ENCODE measurements at places on chromosomes 2 and 18.

DNA sequence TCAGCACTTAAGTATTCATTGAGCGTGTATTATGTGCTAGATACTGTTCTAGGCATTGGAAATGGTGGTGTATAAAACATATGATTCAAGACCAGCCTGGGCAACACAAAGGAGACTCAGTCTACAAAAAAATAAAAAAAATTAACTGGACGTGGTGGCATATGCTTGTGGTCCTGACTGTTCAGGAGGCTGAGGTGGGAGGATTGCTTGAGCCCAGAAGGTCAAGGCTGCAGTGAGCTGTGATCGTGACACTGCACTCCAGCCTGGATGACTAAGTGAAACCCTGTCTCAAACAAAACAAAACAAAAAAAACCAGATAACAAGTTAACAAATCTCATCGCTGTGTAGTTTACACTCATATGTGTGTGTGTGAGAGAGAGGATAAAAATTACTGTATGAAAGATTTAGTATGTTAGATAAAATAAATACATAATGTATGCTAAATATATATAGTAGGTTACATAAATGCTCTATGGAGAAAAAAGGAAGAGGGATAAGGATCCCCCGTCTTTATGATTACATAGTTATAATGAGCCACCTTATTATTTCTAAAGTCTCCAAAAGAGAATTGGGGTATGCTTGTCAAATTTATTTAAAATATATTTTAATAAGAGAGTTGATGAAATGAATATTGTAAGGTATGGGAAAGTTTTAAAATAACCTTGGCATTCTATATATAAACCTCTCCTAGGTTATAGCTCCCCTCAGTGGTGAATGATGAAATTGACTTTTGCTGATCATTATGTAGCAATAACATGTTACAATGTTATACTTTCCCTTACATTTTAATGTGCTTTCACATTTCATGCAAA is 69.2 kb downstream of the EHBP1 start:
- DNase-seq: no peak

DNA sequence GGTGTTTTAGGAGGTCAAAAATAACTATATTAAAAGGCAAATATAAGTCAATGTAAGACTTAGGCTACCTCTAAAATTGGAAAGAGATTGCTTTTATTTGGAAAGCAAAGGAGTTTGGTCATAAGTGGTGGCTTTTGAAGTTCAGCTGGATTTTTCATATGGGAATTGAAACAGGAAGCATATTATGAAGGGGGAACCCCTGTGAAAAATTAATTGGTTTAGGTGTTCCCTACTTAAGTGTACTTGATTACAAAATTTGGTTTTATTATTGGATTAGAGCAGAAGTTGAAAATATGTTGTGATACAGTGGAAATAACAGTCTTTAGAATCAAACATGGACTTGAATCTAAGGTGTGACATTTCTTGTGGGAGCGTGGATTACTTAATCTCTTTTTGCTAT is 121.4 kb upstream of the TTC27 start:
- no peak for DNase-seq

GRCh38 chr2:146246002-146246735 is 1598.7 kb upstream of the ACVR2A start:
- DNase-seq: no peak

DNA sequence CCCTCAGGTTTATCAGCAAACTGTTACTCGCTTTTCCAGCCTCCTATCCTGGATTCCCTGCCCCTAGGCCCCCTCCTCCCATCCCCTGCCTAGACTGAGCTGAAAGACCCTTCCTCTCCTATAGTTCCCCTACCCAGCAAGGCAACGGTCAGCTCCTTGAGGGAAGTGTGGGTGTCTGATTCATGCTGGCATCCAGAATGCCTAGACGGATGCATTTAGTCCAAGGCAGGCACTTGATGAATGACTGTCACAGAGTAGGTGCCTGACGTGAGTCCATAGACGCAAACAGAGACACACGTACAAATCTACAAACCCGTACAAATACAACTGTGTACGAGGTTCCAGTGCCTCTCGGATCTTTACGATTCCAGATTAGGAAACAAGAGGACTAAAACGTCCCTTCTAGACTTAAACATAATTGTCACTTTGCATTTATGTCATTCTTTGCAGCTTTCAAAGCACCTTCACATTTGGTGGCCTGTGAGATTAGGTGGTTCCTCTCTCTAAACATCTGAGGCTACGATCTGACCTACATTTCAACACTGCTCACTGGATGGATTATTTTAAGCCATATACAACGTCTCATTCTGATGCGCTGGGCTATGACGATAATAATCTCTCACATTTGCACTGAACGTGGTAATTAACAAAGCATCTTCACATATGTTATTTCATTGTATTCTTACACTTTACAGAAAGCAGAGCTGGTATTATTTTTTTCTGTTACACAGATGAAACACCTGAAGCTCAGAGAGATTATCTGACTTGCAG is 36.7 kb downstream of the DNMT3A start:
- no peak for DNase-seq

DNA sequence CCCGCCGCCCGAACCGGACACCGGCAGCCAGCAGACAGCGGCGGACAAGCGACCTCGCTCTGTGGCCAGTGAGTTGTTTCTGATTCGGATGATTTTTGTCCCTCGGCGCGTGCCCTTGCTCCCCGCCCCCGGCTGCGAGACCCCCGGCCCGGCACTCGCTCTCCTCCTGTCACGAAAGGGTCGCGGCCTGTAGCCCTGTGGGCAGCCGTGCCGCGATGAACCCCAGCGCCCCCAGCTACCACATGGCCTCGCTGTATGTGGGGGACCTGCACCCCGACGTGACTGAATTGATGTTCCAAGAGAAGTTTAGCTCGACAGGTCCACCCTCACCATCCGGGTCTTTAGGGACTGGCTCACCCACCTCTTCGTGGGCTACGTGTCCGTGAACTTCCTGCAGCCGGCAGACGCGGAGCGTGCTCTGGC is 1257.5 kb upstream of the ACVR2A start:
- DNase-seq: no peak

DNA sequence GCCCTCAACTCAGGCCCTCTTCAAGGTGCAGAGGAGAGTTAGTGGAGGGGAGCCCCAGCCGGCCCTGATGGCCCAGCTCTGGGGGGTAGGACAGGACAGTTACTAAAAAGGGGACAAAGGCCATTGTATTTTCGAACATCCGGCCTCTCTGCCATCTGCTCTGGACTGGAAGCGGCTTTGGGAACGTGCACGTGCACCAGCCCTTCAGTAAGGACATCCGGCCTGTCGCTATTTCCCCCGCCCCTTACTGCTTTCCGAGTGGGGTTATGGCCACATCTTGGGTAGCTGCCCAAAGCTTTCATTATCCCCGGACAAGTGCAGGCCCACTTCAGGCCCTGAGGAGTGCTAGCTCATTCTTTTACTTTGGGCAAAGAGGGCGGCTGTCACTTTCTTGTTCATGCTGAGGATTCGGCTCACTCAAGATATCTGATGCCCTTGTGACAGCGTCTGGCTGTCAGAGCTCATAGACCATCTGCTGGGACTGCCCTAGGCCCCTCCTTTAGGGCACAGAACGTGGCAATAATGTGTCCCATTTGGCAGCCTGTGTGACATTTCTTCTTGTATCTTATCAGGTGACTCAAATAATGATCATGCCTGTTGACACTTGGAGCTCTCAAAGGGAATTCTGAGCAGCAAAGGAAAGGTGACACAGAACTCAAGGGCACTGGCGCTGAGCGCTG is 17.5 kb downstream of the SLC4A3 start:
- no peak for DNase-seq

- no peak for DNase-seq
These were observed 271.6 kb upstream of the SESTD1 start for GRCh38 chr2:179536185-179536584.

DNA sequence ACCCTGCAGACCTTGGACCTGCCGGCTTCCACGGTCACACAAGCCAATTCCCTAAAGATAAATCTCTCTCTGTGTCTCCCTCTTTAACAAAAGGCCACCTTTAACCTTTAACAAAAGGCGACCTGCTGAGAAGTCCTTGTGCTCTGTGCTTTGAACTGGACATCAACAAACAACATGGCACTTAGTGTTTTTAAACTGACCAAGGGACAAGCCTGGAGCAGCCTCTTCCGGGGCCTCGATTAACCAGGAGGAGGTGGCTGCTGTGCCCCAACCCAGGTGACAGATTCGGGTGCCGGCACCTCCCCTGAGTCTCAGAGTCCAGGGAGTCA is 135.3 kb downstream of the RTP5 start:
- DNase-seq: no peak

DNA sequence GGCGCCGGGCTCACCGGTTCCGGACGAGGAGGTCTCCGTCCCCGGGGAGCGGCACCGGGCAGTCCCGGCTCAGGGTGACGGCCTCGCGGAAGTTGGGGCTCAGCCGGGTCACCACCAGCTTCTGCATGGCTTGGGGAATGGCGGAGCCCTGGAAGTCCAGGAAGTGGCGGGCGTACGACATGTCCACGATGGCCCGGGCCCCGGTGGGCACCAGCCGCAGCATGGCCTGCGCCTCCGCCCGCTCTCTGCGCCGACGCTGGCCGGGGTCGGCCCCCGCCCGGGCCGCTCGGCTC is 157 bp downstream of the PTGR3 start:
- DNase-seq: no peak

DNA sequence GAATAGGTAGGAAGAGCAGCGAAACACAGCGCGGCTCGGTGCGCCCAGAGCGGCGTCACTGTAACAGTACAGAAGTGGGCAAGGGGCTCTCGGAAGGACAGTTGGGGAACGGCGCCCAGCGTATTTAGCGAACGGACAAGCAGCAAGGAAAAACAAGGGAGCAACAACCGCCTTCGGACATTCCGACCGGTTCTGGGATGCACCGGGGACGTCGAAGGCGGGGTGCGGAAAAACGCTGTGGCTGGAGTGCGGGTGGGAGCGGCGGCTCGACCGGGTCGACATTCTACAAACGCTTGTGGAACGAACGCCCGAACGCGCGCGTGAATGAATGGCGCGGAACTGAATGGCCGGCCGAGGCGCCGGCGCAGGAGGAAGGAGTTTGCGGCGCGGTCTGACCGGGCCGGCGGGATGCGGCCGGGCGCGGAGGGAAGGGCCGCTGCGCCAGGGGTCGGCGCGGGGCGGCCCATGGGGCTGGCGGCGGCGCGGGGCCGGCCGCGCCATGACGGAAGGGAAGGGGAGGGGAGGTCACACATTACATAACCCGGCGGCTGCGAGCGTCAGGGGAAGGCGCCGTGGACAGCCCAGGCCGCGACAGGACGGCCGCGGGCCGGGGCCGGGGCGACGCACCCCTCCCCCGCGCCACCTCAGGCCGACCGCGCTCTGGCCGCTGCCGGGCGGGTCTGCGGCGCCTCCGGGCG is 605 bp downstream of the REV1 start:
- DNase-seq: no peak

- DNase-seq: no peak
These were observed 656.2 kb upstream of the CHAC2 start for GRCh38 chr2:53111406-53111805.

GRCh38 chr2:233605680-233606079 is 11.8 kb upstream of the UGT1A8 start:
- no peak for DNase-seq

All from NCI-H1048 (cell line).